ENCODE measurements at places on chromosomes 5 and 9.
A peak's percentile ranks its signal among the peaks of the same experiment; 100 is the strongest.

- DNase-seq = no peak
These were observed 17.8 kb downstream of the MTREX start for GRCh38 chr5:55325621-55326020.

DNA sequence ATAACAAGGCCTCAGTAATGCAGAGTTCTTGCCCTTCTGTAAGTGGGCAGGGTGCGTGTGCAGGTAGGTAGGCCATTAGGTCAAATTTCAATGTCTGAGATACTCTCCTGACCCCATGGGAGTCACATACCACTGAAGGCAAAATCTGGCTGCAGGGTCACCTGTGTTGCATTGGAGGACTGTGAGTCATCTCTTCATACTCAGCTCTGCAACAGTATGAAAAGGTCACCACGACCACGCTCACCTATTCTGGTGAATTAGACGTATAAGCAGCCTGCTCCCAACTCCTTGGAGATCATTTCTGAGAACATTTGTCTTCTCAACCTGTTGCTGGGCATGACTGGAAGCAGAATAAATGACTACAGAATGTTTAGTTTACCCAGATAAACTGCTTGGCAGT is 599.8 kb downstream of the PDE4D start:
- DNase-seq = no peak

GRCh38 chr9:99778836-99779235 is 42.8 kb upstream of the NR4A3 start:
- no peak for DNase-seq

DNA sequence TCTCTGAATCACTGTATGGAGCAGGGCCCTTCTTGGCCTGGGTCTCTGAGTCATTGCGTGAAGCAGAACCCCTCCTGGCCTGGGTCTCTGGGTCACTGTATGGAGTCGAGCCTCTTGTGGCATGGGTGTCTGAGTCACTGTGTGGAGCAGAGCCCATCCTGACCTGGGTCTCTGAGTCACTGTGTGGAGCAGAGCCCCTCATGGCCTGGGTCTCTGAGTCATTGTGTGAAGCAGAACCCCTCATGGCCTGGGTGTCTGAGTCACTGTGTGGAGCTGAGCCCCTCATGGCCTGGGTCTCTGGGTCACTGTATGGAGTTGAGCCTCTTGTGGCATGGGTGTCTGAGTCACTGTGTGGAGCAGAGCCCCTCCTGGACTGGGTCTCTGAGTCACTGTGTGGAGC is 94.0 kb upstream of the RAPGEF1 start:
- peak; percentile 18 for DNase-seq

DNA sequence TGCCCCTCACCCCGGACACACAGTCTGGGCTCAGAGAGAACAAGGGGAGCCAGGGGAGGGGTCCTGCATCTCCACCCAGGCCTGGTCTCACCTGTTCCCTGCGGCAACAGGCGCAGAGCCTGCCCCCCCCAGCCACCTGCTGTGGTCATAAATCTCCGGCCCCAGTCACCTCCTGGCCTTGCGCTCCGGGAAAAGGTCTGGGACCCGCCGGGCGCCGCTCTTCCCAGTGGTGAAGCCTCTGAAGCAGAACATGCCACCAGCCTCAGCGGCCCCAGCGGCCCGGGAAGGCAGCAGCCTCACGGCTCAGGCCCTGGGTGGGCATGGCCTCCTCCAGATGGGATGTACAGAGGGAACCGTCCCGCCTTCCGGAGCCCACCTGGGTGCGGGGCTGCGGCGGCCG is 20.6 kb downstream of the NOTCH1 start:
- no peak for DNase-seq

DNA sequence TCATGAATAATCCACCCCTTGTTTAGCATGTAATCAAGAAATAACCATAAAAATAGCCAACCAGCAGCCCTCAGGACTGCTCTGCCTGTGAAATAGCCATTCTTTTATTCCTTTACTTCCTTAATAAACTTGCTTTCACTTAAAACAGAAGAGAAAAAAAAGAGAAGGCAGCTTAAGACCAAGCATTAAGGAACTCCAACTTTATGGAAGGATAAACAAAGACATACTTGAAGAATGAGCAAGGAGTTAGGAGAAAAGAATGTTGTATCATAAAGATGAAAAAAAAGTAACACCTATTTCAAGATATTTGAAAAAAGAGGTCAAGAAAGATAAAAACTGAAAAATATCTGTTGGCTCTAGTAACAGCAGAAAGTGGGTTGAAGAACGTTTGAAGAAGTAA is 107.6 kb downstream of the RNF180 start:
- no peak for DNase-seq

DNA sequence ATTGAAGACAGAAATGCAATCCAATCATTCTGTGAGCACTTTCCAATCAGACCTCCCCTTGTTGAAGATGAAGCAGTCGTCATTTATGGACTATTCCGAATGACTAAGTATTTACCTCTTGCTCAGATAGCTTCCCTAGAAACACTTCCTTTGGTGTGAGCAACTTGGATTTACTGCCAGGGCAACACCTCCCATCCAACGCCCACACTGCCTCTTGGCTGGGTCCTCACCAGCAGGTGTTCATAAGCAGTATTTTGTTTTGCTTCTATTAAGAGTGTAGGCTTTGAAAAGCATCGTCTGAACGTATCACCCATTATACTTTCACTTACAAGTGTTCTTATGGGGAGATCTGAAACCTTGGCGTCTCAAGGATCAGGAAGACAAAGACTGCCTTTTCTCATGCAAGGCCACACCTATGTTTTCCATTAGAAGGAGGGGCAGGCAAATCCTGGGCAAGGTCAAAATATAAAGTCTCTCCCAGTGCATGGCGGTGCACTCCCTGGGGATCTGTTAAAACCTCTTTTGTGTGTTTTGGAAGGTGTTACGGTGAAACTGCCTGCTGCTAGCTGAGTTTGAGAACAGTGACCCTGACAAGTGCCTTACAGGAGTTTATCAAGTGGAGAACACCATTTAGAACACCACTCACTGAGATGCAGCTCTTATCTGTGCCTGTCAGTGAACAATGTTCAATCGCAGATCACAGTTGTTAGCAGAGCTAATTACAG is 10.6 kb upstream of the MARCHF3 start:
- peak; percentile 35 for DNase-seq

DNA sequence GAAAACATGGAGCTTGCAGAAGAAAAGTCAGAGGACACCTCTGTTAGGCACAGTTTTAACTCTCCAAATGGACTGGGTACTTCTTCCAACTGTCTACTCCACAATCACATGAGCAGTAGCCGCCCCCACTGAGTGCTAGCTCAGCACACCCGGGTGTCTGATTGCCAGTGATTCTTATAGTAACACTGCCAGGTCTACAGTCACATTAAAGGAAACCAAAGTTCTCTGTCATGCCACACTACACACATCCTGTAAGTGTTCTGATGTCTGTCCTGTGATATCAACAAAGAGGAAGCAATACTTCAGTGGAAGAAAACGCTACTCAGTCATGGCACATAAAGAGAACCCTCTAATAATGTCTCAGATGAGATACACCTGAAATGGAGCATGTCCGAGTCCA is at the start of gene HAVCR2:
TSS of gene HAVCR2 (minus strand) at position 69 of the 400 bp plus-strand sequence. CDS start at position 8, 61 bp downstream.
- DNase-seq = no peak

DNA sequence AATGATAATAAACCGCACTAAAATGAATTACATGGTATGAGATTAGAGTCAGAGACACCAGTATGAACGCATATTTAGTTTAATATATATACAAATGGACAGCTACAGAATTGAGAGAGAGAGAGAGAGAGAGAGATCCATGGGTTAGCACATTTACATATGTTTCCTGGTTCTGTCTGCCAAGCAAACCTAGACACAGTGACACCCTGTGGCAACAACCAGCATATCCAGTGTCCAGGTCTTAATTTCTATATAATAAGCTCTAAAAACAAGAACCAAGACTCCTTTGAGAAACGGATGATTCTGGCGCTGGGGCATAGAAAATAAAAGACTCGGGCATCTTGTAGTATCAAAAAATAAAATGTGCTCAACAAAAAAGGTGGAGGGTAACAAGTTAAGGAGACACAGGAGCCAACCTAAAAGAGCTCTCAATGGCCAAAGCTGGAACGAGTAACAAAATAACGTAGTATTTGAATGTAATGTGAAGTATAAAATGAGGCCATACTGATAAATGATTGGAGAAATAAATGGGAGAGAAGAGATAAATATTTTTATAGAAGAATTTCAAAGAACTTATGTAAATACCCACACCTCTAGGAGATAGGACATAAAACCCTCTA is 84.5 kb downstream of the RFX3 start:
- DNase-seq = peak; percentile 57
